ENCODE measurements at places on chromosomes 16 and 17.

- no peak for DNase-seq
Measured at GRCh38 chr16:59590845-59591244, 856.7 kb upstream of the GOT2 start.

DNA sequence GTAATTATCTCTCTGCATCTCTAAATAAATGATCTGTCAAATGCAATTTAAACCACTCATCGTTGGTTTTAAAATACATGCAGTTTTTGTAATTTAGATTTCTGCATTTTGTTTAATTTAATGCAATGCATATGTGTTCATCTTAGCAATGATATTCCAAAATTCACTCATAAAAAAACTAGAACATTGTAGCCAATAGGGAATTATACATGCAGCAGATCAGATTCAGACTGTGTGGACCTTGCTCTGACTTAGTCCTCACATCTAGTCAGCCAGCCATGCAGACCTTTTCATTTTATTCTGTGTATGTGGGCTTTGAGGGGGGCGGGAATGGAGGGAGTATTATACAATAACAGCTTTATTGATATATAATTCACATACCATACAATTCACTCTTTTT is 37.3 kb upstream of the SIAH1 start:
- DNase-seq, result no peak

DNA sequence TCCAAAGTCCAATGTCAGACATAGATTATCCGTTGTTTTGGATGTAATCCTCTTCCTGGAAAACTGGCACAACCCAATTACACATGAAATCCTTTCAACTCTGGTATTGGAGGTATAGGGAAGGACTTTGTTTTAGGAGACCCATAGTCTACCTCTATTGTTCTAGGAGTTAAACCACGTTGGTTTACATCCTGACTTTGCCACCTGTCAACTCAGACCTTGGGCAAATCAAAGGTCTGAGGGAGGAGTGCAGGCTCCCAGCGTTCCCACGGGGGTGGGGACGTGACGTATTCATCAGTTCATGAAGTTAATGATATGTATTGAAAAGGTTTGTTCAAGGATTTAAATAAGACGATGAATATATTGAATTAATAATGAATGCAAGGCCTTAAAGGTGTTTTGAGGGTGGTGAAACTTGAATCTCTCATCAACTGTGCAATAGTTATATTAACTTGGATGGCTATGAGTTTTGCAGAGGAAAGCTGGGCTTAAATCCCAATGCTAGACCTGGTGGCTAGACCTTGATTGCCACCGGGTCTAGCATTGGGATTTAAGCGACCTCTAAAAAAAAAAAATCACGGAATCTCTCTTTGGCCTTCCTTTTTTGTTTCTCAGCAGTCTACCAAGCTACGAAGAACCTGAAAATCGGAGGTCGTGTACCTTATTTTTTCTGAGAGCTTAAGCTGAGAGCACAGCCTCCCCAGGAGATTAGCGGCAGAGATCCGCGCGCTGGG is 744 bp upstream of the NF1 start:
- no peak for DNase-seq

DNA sequence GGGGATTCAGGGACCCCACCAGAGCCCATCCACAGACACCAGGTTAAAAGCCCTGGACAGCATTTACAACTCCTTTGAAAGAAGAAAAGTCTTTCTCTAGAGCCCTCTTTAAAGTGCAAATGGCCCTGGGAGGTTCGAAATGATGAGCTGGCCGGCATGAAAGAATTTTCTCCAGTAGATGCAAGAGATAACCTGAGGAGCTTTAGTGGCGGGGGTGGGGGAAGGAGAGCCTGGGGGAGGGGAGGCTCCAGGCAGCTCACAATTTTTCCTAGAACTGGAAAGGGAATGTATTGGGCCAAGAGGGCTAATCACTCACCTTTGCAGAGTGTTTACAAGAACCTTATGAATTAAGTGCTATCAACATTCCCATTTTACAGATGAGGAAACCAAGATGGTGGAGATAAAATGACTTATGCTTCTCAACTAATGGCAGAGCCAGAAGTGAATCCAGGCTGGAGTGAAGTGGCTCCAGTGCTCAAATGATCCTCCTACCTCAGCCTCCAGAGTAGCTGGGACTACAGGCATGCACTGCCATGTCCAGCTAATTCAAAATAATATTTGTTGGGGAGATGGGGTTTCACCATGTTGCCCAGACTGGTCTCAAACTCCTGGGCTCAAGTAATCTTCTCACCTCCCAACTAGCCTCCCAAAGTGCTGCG is 4.2 kb upstream of the CDH1 start:
- DNase-seq, result no peak

DNA sequence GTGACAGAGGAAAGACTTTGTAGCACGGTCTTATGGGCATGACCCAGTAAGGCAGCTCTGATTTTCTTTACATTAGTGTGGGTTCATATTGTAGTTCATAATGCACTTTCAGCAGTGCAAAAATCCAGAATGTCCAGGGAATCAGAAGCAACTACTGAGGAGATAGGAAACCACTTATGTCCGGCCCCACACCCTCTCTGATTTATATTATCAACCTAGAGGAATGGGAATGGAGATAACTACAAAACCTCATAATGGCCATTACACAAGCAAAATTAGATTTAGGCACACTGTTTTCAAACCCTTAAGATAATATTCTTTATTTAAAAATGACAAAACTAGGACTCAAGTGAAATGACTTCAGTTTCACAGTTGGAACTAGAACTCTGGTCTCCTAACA is 7.9 kb downstream of the MAP2K4 start:
- DNase-seq, result no peak

DNA sequence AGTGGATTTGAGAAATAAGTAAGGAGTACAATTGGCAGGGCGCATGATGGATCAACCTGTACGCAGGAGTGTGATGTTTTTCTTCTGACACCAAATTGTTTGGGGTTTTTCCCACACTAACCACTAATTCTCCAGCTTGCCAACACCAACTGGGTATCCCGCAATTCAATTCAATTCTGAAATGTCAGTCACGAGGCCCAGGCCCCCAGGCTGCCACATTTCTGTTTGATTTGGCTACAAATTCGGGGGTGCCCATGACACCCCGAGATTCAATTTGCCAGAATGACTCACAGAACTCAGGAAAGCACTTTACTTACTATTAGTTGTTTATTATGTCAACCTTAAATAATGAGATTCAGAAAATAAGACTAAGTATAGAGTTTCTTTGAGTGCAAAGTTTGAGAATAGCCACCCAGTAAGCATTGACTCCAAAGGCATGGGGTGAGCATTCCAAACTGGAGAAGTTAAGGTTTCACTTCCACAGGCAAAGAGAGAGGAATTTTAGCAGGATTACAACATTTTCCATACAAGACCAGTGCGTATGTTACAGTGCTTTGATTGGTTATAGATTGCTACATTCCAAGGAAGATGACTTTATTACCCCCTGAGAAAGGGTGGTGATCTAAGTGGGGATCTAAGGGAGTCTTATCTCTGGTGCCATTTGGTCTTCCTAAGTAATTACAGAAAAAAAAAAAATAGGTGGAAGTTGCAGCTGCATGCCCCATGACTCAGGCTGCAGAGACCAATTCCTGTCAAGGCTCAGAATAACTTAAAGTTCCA is 11.5 kb downstream of the SLC46A1 start:
- no peak for DNase-seq
